ENCODE measurements at places on chromosomes 2 and 18.
A peak's percentile ranks its signal among the peaks of the same experiment; 100 is the strongest.

GRCh38 chr18:2143636-2144035 is 427.7 kb downstream of the METTL4 start:
- H3K27ac ChIP-seq, result no peak overlapping the region
- peaks cover 12% of the 10 kb centered on the region for H3K4me1 ChIP-seq
- no peak overlapping the region for H3K4me3 ChIP-seq
- no peaks in the 10 kb centered on the region for H3K36me3 ChIP-seq

DNA sequence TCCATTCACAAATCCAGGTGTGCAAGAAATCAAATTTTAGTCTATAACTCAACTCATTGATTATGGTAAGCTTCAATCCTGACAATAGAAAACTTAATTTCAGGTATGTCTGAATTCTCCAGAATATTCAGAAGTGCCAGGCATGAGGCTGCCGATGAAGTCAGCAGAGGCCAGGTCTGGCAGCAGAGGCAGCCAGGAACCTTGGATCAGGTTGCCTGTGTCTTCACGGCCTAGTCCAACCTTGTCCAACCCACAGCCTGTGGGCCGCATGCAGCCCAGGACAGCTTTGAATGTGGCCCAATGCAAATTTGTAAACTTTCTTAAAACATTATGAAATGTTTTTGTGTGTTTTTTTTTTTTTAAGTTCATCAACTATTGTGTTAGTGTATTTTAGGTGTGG is 46.9 kb upstream of the ASPRV1 start:
- H3K27ac ChIP-seq, result no peak overlapping the region
- H3K4me1 ChIP-seq, result no peaks in the 10 kb centered on the region
- H3K36me3 ChIP-seq, result no peaks in the 10 kb centered on the region
- no peak overlapping the region for H3K4me3 ChIP-seq
- H3K27me3 ChIP-seq, result no peaks in the 10 kb centered on the region
- DNase-seq, result peak; percentile 34

DNA sequence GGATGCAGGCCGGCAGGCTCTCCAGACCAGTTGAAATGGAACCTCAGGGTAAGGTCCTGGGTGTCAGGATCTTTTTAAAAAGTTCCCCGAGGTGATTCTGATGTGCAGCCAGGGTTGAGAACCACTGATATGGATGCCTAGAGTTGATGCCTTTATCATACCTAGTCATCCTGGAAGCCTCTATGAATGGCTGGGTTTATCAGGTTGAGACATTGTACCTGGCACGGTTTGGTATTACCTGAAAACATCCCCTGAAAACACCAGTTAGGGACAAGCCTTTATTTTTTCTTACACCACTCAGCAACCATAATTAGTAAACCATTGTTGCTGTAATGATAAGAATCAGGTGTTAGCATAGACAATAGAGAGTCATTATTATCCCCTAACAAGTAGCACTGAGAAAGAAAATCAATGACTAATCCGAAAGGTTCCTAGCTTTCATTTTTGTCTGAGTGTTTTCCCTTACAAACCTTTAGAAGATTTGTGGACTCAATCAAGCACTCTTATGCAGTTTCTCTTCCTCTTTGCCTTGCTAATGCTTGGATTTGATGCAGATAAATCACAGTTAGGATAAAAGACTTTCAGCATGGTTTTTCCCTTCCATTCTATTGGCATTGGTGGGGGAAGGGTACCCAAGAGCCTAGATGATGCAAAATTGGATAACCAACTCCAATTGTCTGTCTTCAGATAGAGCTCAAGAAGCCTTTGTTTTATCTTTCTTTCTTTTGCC is 116.5 kb upstream of the LYPD6 start:
- H3K4me3 ChIP-seq, result no peak overlapping the region
- no peak overlapping the region for H3K27ac ChIP-seq
- H3K36me3 ChIP-seq, result no peaks in the 10 kb centered on the region
- no peaks in the 10 kb centered on the region for H3K27me3 ChIP-seq
- DNase-seq, result no peak

- no peak for DNase-seq
- H3K4me1 ChIP-seq, result no peaks in the 10 kb centered on the region
- no peaks in the 10 kb centered on the region for H3K36me3 ChIP-seq
- no peaks in the 10 kb centered on the region for H3K27me3 ChIP-seq
- H3K27ac ChIP-seq, result no peak overlapping the region
Measured at GRCh38 chr18:68519336-68519735, 195.6 kb downstream of the TMX3 start.

- H3K27me3 ChIP-seq, result no peaks in the 10 kb centered on the region
- no peak for DNase-seq
- H3K36me3 ChIP-seq, result no peaks in the 10 kb centered on the region
- H3K4me1 ChIP-seq, result no peaks in the 10 kb centered on the region
Measured at GRCh38 chr2:70797506-70797905, 7.1 kb upstream of the FIGLA start.

- peaks cover 20% of the 10 kb centered on the region for H3K4me1 ChIP-seq
- H3K4me3 ChIP-seq, result no peak overlapping the region
- H3K27ac ChIP-seq, result no peak overlapping the region
Measured at GRCh38 chr2:68429311-68429826, 37.7 kb downstream of the FBXO48 start.

DNA sequence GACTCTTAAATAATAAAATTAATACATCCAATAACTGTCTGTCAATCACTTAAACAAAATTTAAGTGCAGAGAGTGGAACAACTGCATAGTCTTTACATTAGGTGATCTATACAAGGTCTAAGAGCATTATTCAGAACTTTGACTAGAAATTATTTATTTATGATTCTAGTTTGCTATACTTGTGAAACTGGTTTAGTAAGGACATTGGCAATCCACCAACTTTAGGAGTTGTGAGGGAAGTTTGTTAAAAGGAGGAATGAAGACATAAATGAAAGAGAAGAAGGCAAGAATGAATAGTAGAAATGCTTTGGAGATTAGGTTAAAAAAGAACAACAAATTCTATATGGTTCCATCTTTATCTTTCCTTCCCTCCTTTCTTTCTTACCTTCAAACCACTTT is 217.5 kb downstream of the GPD2 start:
- no peaks in the 10 kb centered on the region for H3K4me1 ChIP-seq
- no peak overlapping the region for H3K4me3 ChIP-seq
- no peak overlapping the region for H3K27ac ChIP-seq
- no peak for DNase-seq

- no peaks in the 10 kb centered on the region for H3K27me3 ChIP-seq
- H3K36me3 ChIP-seq, result no peaks in the 10 kb centered on the region
- H3K4me1 ChIP-seq, result no peaks in the 10 kb centered on the region
- H3K27ac ChIP-seq, result no peak overlapping the region
- no peak for DNase-seq
- no peak overlapping the region for H3K4me3 ChIP-seq
Measured at GRCh38 chr18:40984856-40985255, 970.2 kb upstream of the PIK3C3 start.

DNA sequence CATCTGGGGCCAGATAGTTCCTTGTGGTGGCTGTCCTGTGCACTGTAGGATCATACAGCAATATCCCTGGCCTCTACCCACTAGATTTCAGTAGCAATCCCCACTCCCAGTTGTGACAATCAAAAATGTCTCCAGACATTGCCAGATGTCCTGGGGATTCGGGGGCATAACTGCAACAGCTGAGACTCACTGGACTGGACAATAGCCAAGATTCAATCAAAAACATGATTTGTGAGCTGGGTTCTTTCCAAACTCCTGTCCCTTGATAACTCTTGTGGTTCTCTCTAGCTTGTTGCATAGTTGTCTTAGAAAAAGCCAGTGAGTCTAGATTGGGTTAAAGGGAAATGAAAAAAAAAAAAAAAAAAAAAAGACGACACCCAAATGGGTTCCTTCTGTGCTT is 293.4 kb downstream of the CELF4 start:
- H3K27me3 ChIP-seq, result no peaks in the 10 kb centered on the region
- no peak overlapping the region for H3K27ac ChIP-seq
- peaks cover 8% of the 10 kb centered on the region for H3K4me1 ChIP-seq
- no peak for DNase-seq
- no peaks in the 10 kb centered on the region for H3K36me3 ChIP-seq
- no peak overlapping the region for H3K4me3 ChIP-seq

GRCh38 chr2:223696719-223697118 is 94.6 kb upstream of the SCG2 start:
- DNase-seq, result no peak
- H3K36me3 ChIP-seq, result no peaks in the 10 kb centered on the region
- H3K27me3 ChIP-seq, result no peaks in the 10 kb centered on the region
- H3K4me1 ChIP-seq, result no peaks in the 10 kb centered on the region
- no peak overlapping the region for H3K4me3 ChIP-seq
- H3K27ac ChIP-seq, result no peak overlapping the region

DNA sequence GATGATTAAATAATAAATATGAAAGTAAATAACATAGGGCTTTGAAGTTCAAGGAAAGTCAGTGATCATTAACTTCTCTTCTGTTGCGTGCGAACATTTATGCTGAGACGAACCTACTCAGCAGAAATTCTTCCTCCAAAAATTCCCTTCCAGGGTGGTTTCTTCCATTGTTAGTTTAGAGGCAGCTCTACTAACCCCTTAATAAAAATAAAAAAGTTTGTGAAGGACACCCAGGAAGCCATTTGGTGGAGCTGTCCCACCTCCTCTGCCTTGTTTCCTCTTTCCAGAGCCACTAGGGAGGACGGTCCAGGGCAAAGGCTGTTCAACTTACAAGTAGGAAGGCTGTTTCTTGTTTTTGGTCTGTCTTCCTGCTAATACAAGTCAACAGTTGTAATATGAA is 2.1 kb upstream of the SMAD2 start:
- H3K4me1 ChIP-seq, result peaks cover 21% of the 10 kb centered on the region
- DNase-seq, result no peak
- H3K27me3 ChIP-seq, result no peaks in the 10 kb centered on the region
- no peak overlapping the region for H3K27ac ChIP-seq
- no peak overlapping the region for H3K4me3 ChIP-seq
- H3K36me3 ChIP-seq, result no peaks in the 10 kb centered on the region

DNA sequence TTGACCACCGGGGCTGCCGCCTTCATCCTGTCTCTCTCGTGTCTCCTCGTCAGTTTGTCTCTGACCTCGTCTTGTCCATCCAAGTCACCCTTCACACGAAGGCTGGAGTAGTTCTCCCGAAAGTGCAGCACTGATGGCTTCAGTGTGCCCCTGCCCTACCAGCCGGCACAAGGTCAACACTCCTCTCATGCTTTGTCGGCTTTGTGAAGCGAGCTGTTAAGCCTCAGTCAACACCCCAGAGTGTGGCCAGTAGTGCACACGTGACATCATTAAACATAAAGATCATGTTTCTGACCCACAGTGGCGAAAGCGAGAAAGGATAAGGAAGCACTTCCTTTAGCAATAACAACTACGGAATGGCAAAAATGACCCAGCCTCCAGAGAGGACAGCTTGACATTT is 23.2 kb downstream of the ACKR3 start:
- DNase-seq, result no peak
- H3K4me1 ChIP-seq, result no peaks in the 10 kb centered on the region
- H3K27me3 ChIP-seq, result no peaks in the 10 kb centered on the region
- H3K36me3 ChIP-seq, result no peaks in the 10 kb centered on the region
- no peak overlapping the region for H3K4me3 ChIP-seq

DNA sequence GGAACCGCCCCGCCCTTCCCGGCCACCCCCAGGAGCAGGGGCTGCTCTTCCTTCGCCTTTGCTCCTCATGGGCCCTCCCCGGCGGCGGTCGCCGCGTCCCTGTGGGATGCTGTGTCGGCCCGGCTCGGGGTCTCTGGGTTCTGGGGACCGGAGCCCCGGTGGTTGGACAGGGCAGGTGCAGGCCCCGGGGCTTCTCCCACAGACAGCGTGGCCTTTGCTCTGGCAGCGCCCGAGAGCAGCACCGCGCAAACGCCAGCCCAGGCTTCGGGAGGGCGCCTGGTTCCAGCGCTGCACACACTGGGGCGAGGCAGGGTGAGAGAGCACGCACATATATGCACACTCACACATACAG is 9.0 kb upstream of the KCNG2 start:
- H3K36me3 ChIP-seq, result no peaks in the 10 kb centered on the region
- no peak overlapping the region for H3K4me3 ChIP-seq
- DNase-seq, result no peak
- H3K4me1 ChIP-seq, result no peaks in the 10 kb centered on the region
- no peaks in the 10 kb centered on the region for H3K27me3 ChIP-seq
- no peak overlapping the region for H3K27ac ChIP-seq

DNA sequence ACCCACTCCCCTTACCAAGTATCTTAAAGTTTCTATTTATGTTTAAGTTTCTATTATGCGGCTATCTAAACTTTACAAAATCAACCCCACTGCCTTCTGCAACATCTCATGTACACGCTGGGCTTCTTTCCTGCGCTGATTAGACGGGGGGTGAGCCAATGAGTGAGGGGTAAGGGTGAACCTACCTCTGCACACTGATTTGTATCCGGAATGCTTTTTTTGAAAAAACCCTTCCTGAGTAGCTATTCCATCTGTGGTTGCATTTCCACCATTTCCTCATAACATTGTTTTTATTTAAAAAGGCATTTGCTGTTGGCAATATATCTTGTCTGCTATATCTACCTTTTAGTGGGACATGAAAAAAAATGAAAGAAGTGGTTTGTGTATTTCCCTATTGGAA is 6.3 kb downstream of the ALPG start:
- no peak overlapping the region for H3K27ac ChIP-seq
- no peak overlapping the region for H3K4me3 ChIP-seq

DNA sequence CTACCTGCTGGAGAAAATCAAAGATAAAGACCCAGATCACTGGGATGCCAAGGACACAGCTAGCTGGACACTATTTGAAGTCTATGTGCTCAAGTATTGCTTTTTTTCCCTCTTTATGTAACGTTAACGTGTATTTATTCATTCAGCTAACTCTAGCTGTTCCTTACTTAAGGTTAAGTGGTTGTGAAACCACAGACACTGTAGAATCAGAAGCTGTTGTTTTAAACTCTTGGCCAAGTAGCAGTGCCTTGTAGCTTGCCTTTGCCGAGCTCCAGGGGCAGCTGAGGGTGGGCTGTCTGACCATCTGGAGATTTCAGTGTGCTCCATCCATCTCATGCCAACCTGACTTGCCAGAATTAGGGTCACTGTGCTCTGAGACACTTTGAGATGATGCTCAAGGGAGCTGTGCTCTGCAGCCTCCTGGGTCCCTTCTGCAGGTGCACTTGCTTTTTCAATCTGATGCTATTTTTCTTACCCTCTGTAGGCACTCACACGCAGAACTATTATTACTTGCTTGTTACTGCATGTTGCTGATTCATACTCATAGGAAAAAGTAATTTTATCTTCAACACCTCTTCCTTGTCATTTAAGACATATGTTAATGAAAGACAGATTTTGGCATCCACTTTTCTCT is 116.2 kb downstream of the METTL8 start:
- no peak overlapping the region for H3K27ac ChIP-seq
- no peaks in the 10 kb centered on the region for H3K36me3 ChIP-seq
- H3K4me1 ChIP-seq, result peaks cover 9% of the 10 kb centered on the region
- no peak overlapping the region for H3K4me3 ChIP-seq
- H3K27me3 ChIP-seq, result no peaks in the 10 kb centered on the region
